ENCODE measurements at places on chromosomes 11 and 22.
A peak's percentile ranks its signal among the peaks of the same experiment; 100 is the strongest.

DNA sequence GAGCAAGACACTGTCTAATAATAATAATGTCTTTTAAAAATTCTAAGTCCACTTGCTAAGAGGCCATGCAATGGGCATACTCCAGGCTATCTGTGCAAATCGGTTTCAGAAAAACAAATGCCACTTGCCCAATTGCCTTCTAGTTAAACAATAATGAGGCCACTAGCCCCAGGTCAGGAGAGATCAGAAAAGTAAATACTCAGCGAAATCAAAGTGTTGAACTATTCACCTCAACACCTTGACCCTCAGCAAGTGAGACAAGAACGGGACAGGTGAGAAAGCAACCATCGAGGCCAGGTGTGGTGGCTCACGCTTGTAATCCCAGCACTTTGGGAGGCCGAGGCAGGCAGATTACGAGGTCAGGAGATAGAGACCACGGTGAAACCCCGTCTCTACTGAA is 72.3 kb upstream of the SYN3 start:
- DNase-seq: no peak

GRCh38 chr22:43397766-43398165 is 14.0 kb upstream of the MPPED1 start:
- DNase-seq: no peak

- no peak for DNase-seq
These were observed 8.0 kb downstream of the RAC2 start for GRCh38 chr22:37235897-37236607.

DNA sequence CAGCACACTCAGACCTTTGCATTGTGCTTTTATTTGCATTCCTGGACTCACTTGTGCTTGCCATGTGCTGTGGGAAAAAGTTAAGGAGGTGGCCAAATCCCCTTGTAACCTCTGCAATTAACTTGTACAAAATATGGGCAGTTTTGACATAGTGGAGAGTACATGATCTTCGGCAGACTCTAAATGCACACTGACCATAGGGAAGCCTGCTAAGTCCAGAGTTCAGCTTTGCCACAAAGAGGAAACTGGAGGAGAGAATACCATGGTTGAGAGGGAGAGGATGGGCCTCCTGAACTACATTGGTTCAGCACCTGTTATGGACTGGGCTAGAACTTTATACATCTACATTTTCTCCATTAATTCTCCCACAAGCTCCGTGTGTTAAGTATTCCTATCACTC is 37.6 kb upstream of the CEP295 start:
- no peak for DNase-seq

DNA sequence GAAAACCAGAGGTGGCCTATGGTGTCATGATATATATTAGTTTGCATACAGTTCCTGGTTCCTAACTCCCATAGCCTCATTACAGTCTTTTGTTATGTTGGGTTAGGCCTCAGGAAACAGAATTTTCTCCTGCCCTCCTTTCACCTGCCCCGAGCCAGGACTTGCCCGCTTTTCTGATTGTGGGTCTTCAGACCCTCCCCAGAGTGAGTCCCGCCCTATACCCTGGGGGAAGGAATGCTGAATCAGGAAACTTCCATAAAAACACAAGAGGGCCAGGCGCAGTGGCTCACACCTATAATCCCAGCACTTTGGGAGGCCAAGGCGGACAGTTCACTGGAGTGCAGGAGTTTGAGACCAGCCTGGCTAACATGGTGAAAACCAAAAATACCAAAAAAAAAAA is 70.9 kb downstream of the SLC35F2 start:
- DNase-seq: no peak

DNA sequence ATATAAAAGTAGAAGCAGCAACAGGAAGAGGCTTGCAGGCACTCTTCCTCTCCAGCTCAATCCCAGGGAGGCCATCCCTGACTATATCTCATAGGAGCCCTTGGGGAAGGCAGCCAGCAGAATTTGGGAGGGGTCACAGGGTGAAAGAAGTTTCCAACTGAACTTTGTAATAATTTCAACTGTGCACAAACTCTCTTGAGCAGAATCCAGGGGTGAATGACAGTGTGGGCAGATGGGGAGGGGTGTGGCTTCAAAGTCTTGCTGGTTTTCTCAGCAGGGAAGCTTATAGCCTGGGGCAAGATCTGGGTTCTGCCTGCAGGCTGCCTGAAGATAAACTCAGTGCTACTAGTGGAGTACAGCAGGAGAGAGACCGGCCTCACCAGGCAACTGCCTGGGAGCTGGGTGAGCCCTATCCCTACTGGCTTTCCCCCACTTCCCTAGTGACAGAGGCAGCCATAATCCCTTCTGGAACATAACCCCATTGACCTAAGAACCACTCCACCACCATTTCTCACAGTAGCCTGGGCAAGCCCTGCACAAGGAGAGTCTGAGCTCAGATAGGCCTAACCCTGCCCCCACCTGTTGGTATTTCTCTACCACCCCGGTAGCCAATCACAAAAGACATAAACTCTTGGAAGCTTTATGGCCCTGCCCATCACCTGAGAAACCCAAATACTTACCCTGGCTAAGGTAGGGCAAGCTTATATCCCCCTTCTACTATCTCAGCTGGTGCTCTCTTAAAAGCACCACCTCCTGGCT is 17.8 kb upstream of the TTC12 start:
- no peak for DNase-seq

- no peak for DNase-seq
These were observed 103.7 kb downstream of the CD44 start for GRCh38 chr11:35242412-35243242.

DNA sequence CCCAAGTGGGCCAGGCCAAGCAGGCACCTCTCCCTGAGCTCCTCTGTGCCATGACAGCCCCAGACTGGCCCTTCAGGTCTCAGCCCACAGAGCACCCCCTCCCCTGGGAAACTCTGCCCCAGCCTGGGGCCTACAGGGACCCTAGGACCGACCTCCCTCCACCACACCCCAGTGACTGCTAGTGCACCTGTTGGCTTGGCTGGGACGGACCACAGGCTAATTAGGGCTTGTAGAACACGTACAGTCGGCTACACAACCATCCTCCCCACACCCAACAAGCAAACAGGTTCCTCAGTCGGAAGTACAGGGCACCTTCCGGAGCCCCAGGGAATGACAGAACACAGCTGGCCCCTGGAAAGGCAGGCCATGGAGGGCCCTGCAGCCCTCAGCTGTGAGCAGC is 4.3 kb downstream of the SBF1 start:
- DNase-seq: no peak

- no peak for DNase-seq
These were observed 64.1 kb downstream of the KCNJ1 start for GRCh38 chr11:128803011-128803410.

- no peak for DNase-seq
These were observed 458 bp downstream of the OSBPL5 start for GRCh38 chr11:3164552-3165151.

DNA sequence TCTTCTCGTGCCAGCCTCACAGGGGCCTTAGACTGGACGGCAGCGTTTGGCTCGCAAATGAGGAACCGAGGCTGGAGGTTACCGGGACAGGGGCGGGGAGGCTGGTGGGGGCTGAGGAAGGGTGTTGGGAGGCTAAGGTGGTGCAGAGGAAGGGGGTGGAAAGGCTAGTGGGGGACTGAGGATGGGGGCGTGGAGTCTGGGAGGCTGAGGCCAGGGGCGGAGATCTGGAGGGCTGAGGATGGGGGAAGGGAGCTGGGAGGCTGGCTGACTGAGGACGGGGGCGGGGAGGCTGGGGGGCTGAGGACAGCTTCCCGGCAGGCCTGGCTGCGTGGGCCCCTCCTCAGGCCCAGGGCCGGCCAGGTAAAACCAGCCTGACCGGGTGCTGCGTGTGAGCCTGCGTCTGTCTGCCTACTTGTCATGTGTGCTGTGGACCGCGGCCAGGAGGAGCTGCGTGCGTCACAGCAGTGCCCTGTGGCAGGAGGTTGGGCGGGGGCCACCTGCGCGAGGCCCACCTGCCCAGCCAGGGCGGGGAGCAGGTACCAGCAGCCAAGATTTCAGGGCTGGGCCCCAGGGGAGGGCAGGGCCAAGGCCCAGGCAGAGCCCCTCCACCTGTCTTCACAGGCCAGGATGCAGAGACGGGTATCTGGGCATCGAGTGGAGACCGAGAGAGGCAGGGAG is 9.4 kb upstream of the PIM3 start:
- DNase-seq: no peak

DNA sequence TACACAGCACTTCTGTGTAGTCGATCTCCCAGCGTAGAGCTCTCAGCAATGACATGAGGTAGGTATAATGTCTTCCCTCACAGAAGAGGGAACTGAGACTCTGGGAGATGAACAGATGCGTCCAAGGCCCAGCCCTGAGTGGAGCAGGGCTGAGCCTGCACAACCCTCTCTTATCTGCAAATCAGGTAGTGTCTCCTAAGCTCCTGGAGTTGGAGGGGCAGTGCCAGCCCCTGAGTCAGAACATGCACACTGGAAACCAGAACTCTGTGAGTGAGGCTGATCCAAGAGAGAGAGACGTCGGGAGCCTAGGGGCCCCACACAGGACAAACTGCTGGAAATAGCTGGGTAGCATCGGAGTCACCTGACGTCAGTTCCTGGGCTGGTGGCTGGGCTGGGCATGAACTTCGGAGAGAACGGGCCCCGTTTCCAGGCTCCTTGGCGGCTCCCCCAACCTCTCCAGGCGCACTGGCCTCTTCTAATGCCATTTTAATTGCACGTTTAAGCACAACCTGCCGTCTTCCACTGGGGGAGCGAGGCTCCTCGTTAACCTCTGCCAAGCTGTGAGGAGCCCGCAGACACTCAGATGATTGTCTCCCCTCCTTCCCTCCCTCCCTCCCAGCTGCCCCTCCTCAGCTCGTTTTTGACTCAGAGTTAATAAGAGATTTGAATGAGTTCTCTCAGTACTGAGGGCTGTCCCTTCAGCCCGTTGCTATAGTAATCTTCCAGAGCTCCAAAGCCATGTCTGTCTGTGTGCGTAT is 191.2 kb upstream of the TBCEL start:
- no peak for DNase-seq

GRCh38 chr11:65884716-65885092 is 3.6 kb downstream of the FIBP start:
- DNase-seq: no peak

GRCh38 chr11:62542750-62543567 is 3.6 kb downstream of the AHNAK start:
- no peak for DNase-seq

DNA sequence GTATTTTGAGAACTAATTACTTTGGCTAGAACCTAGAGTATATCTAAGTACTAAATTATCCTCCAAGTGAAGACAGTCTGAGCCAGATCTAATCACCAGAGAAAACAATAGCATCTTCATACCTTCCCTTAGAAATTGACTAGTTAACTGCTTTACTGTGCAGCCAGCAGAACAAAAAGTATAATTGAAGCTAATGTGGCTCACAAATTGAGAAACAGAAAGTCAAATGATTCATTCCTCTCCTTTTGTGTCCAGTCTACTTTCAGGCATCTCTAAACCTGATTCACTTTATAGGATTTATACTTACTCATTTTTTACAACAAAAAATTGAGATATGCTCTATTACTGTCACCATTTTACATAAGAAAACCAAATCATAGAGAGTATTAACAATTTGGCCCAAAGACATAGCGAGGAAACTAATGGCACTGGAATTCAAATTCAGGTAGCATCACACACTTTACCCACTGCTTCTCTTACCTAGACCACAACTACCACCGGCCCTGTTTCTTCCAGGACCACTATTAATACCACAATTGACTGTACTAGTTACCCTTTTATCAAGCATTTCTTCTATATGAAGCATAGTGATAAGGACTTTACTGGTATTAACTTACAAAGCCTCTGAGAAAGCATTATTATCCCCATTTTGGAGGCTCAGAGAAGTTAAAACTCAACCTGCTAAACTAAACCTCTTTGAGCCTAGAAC is 1402.6 kb upstream of the TENM4 start:
- no peak for DNase-seq

DNA sequence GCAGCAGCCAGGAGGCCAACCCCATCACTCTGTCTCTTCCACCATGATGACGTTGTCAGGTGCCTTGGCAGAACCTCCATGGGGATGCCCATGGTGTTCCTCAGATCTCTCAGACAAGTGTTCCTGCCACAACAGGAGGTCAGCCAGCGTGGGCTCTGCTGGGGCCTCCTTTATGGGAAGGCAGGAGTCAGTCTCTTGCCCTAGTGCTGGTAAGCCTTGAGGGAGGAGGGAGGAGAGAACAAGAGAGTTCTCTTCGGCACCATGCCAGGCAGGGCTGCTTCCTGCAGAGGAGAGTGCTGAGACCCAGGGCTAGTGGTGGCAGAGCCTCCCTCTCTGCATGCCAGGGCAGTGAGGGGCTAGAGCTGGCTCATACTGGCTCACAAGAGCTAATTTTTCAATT is 32.5 kb downstream of the GNAZ start:
- no peak for DNase-seq

GRCh38 chr22:43884600-43885318 is 7.1 kb downstream of the PNPLA5 start:
- no peak for DNase-seq

DNA sequence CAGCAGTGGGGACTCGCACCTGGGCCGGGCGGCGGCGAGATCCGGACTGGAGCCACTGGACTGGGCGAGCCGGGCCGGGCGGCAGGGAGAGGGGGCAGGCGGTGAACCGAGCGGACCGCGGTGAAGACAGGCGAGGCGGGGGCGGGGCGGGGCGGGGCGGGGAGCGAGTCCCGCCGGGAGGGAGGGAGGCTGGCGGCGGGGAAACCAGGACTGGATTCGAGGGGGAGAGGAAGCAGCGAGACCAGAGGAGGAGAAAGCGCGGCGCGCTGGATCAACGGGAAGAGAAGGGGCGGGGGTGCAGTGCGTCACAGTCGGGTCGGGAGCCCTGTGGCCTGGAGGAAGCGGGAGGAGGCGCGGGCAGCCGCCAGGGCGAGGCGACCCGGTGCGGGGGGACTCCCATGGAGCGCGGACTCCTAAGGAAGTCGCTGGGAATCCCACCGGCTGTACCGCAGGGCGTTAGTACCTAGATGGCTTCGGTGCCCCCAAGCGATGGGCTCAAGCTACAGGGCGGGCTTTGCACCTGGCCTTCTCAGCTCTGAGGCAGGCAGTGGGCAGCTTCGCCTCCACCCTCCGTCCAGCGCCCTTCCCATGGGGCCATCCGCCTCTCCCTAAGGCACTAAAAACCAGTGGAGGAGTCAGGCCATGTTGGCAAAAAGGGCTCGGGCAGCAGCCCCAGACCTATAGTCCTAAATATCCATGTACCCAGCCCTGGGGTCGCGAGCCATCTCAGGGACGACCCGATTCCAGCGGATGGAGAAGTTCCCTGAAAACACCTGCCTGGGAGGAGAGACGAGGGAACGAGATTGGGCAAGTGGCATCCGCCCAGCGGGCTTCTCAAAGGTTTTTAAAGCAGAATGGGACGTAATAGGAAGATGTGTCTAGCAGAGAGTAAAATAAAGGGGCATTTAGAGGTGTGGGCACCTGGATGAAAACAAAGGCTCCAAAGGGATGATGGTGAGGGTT is at the start of gene TMEM121B:
Gene TMEM121B (minus strand): TSS at position 128 of the 963 bp plus-strand sequence. CDS start 233 bp downstream, outside the sequence.
- DNase-seq: peak; percentile 8

- no peak for DNase-seq
These were observed 122.6 kb upstream of the SORL1-AS1 start for GRCh38 chr11:121575250-121575962.

- no peak for DNase-seq
These were observed 14.2 kb upstream of the CCDC89 start for GRCh38 chr11:85699957-85700741.
